ENCODE measurements at places on chromosomes 7 and 10. TPM values are rescaled to one million over a fixed set of nuclear protein-coding genes. Genes with fewer than 3 reads are reported as not detected.

- no peak overlapping the region for H3K27ac ChIP-seq
- H3K4me1 ChIP-seq: no peaks in the 10 kb centered on the region
- DNase-seq: no peak
- no peaks in the 10 kb centered on the region for H3K36me3 ChIP-seq
- H3K4me3 ChIP-seq: no peak overlapping the region
Observed at GRCh38 chr7:151774951-151775350, 102.0 kb downstream of the PRKAG2 start.

- H3K27ac ChIP-seq: no peak within 1 kb of the TSS
- DNase-seq: no peak
Observed at GRCh38 chr10:97849687-97850402, at the start of gene GOLGA7B. Gene GOLGA7B (plus strand): TSS chr10:97849843. CDS start chr10:97850304, 461 bp downstream.

- H3K27ac ChIP-seq: no peak overlapping the region
- no peak overlapping the region for H3K4me3 ChIP-seq
- no peaks in the 10 kb centered on the region for H3K27me3 ChIP-seq
- H3K4me1 ChIP-seq: no peaks in the 10 kb centered on the region
- H3K36me3 ChIP-seq: no peaks in the 10 kb centered on the region
Observed at GRCh38 chr7:90804370-90804769, 208.2 kb downstream of the CDK14 start.

DNA sequence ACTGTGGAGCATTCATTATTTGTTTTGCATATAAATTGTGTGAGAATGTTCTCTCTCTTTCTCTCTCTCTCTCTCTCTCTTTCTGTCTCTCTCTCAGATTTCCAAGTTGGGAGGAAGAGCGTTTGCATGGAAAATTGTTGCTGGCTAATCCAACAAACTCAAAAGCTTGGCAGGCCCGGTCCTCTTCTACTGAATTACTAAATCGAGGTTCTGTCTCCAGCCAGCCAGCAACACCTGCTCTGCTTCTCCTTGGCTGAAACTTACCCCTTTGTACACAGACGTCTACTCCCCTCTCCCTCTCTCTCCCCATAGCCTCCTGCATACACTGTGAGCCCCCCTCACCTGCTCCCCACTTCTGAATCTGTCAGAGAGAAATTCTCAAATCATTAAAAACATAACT is 996.4 kb upstream of the AUTS2 start:
- no peaks in the 10 kb centered on the region for H3K4me1 ChIP-seq
- H3K27ac ChIP-seq: no peak overlapping the region
- no peaks in the 10 kb centered on the region for H3K27me3 ChIP-seq
- peak; percentile 1 for DNase-seq
- no peaks in the 10 kb centered on the region for H3K36me3 ChIP-seq

Gene GIMAP6
- total RNA-seq: 13.9 TPM

DNA sequence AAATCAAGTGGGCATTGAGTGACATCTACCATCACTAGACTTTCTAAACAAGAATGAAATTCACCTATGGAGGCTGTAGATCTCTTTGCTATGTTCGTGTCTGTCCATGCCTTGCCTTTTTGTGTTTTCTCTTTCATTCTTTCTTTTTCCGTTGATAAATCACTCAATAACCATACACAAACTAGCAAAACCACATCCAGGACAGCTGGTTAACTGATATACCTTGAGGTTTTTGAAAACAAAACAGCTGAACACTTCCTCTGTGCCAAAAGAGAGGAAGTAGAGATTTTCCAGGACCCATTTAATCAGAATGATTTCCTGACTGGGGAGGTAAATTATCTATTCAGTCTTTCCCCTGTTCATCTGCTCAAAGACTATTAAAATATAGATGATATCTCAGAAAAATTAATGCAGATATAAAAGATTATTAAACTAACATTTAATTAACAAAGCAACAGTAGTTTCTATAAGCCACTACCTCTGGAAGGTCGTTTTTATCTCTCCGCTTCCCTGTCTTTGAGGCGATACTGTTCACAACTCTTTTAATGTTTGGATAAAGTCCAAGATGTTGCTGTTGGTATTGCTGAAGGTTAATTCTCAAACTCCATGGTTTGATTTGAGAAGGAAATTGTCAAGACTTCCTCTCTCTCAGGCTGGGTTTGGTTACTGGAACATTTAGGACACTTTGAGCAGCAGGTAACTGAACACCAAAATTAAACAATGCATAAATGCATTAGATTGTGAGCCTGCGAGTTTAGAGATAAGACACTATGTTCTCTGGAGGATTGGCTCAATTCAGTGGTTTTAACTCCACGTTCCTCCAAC is 24.4 kb upstream of the C10orf67 start:
- H3K36me3 ChIP-seq: no peaks in the 10 kb centered on the region
- H3K4me3 ChIP-seq: no peak overlapping the region
- H3K27ac ChIP-seq: no peak overlapping the region
- peaks cover 12% of the 10 kb centered on the region for H3K4me1 ChIP-seq
- DNase-seq: no peak

Gene CALHM3
- not detected for total RNA-seq

Gene CSGALNACT2
- total RNA-seq: 12.6 TPM

GRCh38 chr7:157411580-157411979 is 74.8 kb downstream of the DNAJB6 start:
- no peak overlapping the region for H3K4me3 ChIP-seq
- no peak overlapping the region for H3K27ac ChIP-seq
- H3K27me3 ChIP-seq: no peaks in the 10 kb centered on the region
- no peak for DNase-seq
- H3K4me1 ChIP-seq: peaks cover 3% of the 10 kb centered on the region

Gene DYNC1I1
- 7.8 TPM for total RNA-seq

Gene LFNG
- 5.9 TPM for total RNA-seq

GRCh38 chr7:30285536-30286284 is 1.3 kb downstream of the ZNRF2 start:
- no peaks in the 10 kb centered on the region for H3K36me3 ChIP-seq
- H3K27ac ChIP-seq: peak overlapping the region; percentile 96
- H3K4me3 ChIP-seq: peak overlapping the region; percentile 98

DNA sequence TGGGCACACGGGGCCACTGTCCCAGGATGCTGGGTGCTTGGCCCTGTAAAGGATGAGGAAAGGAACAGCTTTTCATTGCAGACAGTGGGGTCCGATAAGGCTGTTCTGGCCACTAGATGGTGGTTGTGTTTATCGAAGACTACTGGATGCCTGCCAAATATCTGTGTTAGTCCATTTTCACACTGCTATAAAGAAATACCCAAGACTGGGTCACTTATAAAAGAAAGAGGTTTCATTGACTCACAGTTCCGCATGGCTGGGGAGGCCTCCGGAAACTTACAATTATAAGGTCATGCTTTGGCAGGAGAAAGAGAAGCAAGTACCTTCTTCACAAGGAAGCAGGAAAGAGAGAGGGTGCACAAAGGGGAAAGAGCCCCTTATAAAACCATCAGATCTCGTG is 32.2 kb upstream of the GARS1 start:
- H3K4me3 ChIP-seq: no peak overlapping the region
- no peak for DNase-seq
- H3K4me1 ChIP-seq: no peaks in the 10 kb centered on the region
- no peaks in the 10 kb centered on the region for H3K27me3 ChIP-seq
- no peak overlapping the region for H3K27ac ChIP-seq

DNA sequence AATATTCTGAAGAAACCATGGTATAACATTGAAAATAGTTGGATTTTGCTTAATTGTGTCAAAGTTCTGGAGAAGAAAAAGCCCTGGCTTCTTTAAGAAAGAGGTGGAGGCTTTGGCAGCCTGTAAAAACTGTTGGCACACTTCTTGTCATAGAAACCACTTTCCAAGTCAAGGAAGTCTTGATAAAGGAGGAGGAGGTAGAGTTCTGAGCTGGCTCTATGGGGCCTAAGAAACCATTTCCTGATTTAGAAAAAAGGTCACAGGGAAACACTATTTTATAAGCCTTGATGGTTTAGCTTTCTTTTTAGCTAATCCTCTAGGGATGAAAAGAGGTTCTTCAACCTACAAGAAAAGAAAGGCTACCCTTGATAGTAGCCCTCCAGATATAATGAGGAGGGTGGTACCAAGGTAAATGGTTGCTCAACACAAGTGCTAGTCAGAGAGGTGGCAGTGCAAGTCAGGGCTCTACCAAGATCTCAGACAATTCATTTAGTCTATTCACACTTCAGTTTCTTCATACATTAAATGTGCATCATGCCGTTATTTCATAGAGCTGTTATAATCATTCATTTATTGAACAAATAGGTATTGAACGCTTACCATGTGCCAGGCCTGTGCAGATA is 346.9 kb downstream of the RNLS start:
- H3K36me3 ChIP-seq: no peaks in the 10 kb centered on the region
- peaks cover 34% of the 10 kb centered on the region for H3K4me1 ChIP-seq
- no peak overlapping the region for H3K4me3 ChIP-seq
- no peak overlapping the region for H3K27ac ChIP-seq
- DNase-seq: no peak
- H3K27me3 ChIP-seq: no peaks in the 10 kb centered on the region

Gene KCNIP2
- not detected for total RNA-seq

Gene ZNF503
- total RNA-seq: 1.8 TPM

Gene MEIG1
- not detected for total RNA-seq

Data from gastrocnemius medialis (tissue), 4 donors.